ENCODE measurements at places on chromosomes 12 and 14. TPM values are rescaled to one million over a fixed set of nuclear protein-coding genes. Genes with fewer than 3 reads are reported as not detected.

CDH24 gene
- total RNA-seq: 9.4 TPM

SERPINA9 gene
- total RNA-seq: not detected

ADAM21 gene
- total RNA-seq: 0.31 TPM

GPR135 gene
- total RNA-seq: 17.4 TPM

RTRAF gene
- total RNA-seq: 264 TPM

RAB15 gene
- 10.7 TPM for total RNA-seq

OTOGL gene
- 0.64 TPM for total RNA-seq

ANKS1B gene
- total RNA-seq: 47.8 TPM

OAS1 gene
- 252 TPM for total RNA-seq

CCDC197 gene
- total RNA-seq: not detected

FBXO21 gene
- total RNA-seq: 40.7 TPM

TTC6 gene
- 0.05 TPM for total RNA-seq

E2F7 gene
- 0.71 TPM for total RNA-seq

TNFRSF1A gene
- total RNA-seq: 10.7 TPM

MYO1A gene
- not detected for total RNA-seq

WDHD1 gene
- total RNA-seq: 8.2 TPM

SOX5 gene
- 12.9 TPM for total RNA-seq

TNS2 gene
- 1.3 TPM for total RNA-seq

VDR gene
- 0.83 TPM for total RNA-seq

AGAP2 gene
- total RNA-seq: 12.7 TPM

SLC6A12 gene
- total RNA-seq: 0.11 TPM

KERA gene
- not detected for total RNA-seq

LRRC10 gene
- total RNA-seq: 0.11 TPM

SPIC gene
- not detected for total RNA-seq

CLEC2A gene
- 1.1 TPM for total RNA-seq

FGD4 gene
- 11.5 TPM for total RNA-seq

GPR137C gene
- total RNA-seq: 0.05 TPM

HOXC13 gene
- total RNA-seq: 0.13 TPM

ART4 gene
- 0.35 TPM for total RNA-seq

LRTM2 gene
- total RNA-seq: 0.37 TPM

EDDM3A gene
- total RNA-seq: not detected

WNT1 gene
- total RNA-seq: not detected

TAOK3 gene
- 21.6 TPM for total RNA-seq

STXBP6 gene
- 4.1 TPM for total RNA-seq
